ENCODE measurements at places on chromosomes 3 and 15.

GRCh38 chr3:31621314-31621713 is 88.6 kb downstream of the STT3B start:
- no peak for DNase-seq

DNA sequence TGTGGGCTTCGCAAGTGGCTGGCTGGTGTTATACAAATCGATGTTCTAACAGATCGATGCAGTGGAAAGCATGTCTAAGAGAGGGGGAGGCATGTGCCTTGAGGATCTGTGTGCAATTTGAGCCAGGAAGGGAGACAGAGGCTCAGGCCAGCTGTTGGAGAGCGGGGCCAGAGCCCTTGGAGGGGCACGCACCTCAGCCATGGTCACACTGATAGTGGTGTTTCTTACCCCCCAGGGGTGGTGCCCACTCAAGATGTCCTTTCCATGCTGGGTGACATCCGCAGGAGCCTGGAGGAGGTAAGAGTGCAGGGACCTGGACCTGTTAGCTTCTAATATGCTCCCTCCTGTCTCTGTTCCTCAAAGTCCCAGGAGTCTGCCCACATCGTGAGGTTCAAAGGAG is 3.8 kb upstream of the ABTB1 start:
- DNase-seq = no peak

DNA sequence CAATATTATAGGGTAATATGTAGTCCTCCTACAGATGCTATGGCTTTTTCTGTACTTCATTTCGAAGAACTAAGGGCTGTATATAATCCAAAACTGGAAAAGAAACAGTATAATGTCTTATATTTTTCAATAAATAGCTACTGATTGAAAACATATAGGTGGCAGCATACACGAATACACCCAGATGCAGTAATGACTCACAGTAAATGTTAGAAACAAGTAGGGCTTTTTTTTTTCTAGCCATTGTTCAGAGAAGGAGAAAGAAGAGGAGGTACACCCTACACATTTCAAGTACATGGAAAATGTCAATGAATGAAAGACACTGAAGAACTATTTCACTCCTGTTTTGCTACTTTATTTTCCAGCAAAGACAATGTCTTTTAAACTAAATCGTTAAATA is 9.4 kb downstream of the DAZL start:
- no peak for DNase-seq

DNA sequence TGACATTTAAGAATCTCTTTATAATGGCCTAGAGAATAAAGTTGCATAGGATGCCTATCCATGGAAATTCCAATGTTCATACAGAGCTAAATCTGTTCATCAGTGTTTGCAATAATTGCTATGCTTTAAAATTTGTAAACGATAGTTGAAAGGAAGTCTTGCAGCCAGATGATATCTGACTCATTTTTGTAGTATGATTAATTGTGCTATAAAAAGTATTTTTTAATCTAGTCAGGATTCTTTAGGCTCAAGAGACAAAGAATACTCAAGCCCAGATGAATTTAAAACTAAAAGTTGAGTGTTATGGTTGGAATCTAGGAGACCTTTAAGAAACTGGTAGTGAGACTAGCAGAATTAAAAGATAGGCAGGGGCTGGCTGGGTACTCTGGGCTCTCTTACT is 50.5 kb downstream of the SUCNR1 start:
- no peak for DNase-seq

DNA sequence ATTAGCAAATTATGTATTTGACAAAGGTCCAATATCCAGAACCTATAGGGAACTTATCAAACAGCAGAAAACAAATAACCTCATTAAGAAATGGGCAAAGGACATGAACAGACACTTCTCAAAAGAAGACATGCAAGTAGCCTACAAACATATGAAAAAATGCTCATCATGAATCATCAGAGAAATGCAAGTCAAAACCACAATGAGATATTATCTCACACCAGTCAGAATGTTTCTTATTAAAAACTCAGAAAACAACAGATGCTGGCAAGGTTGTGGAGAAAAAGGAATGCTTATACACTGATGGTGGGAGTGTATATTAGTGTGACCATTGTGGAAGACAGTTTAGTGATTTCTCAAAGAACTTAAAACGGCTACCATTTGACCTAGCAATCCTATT is 116.1 kb upstream of the CRBN start:
- no peak for DNase-seq

DNA sequence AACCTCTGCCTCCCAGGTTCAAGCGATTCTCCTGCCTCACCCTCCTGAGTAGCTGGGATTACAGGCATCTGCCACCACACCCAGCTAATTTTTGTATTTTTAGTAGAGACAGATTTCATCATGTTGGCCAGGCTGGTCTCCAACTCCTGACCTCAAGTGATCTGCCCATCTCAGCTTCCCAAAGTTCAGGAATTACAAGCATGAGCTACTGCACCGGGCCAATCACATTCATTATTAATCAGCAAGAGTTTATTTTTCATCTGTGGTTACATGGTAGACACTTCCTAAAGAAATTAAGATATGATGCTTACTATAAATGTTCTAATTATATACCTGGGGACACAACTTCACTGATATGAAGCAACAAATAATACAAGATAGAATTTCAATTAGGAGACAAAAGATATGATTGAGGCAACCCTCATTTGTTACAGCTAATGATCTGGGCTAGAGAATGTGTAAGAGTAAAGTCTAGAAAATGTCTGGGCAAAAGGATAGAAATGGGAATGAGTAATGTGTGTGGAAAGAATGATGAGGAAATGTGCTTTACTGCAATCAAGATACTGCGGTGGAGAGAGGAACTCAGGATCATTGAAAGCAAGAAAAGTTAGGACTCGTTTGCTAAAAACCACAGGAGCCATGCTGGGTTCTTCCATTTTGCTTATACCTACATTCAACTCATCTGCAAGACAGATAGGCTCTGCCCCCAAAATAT is 366.8 kb downstream of the ZIC1 start:
- no peak for DNase-seq

DNA sequence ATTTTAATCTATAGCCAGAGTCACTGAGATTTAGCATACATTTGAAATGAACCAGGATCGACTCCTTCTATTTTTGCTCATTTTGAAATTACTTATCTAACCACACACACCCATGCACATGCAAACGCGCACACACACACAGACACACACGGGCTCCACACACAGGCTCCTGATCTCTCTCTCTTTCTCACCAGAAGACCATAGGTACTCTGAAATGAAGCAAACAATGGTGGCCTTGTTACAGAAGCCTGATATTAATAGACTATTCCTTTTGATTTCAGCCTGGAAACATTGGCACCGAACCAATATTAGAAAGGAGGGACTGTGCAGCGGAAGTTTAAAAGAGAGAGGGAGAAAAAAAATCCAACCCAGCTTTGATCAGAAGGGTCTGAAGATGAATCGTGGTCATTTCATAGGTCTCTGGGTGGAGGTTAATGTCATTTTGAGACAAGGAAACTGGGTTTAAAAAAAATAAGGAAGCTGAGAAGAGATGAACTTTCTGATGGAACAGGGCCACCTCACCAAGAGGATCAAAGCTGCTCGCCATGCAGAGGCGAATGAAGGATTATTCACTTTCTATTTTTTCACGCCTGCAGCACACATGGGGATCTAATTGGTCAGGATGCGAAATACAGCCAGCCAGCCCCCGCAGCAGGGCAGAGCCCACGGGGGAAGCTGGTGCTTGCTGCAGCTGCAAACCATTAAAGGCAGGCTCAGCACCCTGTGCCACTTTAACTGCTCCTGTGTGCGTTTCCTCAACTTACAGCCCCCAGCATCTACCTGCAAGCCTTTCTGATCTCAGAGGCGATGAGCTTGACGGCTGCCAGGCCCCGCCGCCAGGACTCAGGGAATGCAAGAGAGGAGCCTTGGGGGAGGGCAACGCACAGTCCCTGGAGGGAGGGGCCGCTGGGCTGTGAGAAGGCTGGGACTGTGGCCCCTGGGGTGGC is 88.8 kb downstream of the HES1 start:
- no peak for DNase-seq

DNA sequence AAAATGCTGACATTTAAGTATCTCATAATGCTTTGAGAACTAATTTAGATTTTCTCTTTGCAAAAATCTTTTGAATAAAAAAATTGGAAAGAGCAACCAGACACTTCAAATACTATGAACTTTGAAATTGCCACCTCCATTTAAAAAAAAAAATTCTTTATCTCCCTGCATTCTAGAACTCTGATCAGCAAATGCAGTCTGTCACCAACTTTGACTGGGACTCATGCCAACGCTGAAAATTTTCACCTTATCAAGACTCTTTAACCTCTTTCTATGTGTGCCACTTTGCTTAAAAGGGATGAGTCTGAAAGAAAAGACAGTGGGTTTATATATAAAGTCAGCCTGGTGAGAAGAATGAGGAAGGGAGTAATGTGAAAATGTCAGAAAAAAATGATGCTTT is 191.2 kb upstream of the ARPP21 start:
- no peak for DNase-seq

- no peak for DNase-seq
Measured at GRCh38 chr3:147395899-147396711, 10.2 kb downstream of the ZIC4 start.

DNA sequence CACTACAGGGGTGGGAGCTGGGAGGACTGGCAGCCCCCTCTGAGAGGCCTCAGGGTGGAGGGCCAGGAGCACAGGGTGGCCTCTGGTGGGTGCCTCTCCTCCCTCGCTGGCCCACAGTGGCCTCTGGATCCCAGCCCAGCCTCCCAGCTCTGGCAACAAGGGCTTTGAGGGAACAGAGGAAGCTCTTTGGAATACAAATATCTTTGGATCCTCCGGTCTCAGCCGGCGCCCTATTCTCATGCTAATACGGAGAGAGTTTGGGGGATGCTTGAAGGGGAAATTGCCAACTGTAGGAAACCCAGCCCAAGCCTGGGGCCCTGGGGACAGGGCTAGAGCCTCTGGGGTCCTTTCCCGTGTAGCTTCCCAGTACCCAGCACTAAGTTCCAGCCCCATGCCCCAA is 33.4 kb upstream of the INSYN1 start:
- no peak for DNase-seq

DNA sequence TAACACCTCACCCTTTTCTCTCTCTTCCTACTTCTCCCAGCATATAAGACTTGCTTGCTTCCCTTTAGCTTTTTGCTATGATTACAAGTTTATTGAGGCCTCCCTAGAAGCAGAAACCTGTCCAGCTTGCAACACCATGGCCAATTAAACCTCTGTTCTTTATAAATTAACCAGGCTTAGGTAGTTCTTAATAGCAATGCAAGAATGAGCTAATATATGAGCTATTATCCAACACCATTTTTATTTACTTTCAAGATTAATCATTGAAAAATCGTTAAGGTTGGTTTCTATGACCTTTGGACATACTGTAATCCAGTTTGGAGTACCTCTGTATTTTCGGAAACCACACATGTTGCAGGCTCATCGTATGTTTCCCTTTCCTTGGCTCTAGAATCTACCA is 643.1 kb downstream of the ZPLD1 start:
- DNase-seq = no peak

DNA sequence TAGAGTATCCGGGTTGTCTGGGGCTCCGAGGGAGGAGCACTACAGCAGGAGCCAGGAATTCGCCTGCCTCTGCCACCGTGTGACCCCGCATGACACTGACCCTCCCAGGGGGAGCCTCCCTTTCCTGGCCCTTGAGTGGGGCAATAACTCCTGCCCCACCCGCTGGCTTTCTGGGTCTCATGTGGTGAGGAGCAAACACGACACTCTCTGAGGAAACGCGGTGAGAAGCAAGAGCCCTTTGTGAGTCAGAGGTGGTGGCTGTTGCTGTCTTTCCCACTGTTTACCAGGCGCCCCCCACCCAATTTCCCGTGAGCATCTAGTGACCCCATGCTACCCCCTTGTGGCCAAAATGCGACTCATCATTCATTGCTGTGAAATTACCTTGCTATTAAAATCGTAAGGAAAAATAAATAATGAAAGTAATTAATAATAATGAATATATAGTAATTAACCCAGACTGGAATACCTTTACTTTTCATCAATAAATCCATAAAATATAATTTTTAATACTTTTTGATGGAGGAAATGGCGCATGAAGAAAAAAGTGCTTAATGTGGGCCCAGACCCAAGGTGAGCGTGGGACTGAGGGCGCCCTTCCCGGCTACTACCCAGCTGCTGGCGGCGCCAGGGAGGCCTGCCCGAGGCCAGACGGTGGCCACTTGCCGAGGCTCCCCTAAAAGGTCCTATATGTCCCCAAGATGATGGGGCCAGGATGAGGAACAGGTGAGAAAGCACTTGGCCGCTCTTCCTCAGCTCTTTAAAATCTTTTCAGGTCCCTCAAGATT is 29.3 kb downstream of the CCNL1 start:
- DNase-seq = peak; percentile 41

DNA sequence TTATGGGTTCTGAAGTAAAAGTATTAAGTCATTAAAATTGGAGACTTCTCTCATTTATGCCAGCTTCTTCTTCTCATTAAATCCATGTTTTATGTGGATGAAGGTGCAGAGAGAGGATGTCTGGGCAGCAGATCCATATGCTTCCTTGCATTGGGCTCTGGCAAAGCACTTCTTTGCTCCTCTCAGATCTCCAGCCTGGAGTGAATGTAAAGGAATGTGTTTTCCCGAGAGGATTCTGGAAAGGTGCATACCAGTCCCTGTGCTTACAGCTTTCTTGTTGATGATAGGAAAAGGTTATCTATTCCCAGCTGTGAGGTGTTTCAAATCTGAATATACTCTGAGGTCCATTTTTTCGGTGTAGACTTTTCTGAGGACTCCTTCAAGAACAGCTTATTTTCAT is 79.9 kb upstream of the PEX5L start:
- DNase-seq = no peak

DNA sequence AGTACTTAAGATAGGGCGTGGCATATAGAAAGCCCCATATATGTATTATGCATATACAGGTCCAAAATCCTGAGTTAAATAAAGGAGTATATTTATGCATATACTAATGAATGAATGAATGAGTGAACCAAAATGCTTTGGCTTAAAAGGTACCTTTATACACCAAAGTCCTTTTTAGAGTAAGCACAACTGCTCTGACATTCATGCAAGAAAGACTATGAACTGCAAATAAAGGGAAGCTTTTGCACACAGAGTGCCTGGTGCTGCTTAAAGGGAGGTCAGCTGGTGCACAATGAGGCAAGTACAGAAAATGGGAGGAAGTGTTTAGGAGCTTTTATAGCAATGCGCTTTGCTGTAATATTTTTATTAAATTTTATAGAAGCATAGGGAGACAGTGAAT is 214.0 kb downstream of the KLF13 start:
- no peak for DNase-seq

- DNase-seq = peak; percentile 51
Measured at GRCh38 chr15:63892794-63893441, 59.2 kb upstream of the HERC1 start.

GRCh38 chr3:59438492-59438891 is 388.7 kb upstream of the CFAP20DC start:
- DNase-seq = no peak

DNA sequence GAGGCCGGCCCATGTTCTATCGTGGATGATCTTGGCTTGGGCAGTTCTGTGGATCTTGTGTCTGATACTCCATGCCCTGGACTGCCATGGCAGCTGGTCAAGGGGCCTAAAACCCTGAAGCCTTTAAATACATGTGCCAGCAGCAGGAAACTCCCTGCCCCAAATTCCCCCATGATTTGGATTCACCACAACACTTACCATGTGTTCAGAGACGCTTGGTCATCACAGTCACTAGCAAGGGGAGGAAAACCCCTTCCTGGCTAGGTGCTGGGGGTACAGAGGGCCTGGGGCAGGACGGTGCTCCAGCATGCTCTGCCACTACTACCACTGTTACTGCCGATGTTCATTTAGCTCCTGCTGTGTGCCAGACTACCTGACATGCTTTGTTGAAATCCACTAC is 94.4 kb downstream of the DNAJB8 start:
- DNase-seq = no peak

All from stimulated activated CD8-positive, alpha-beta memory T cell treated with anti-CD3 and anti-CD28 coated beads, Interleukin-4, amount 100 ng/mL, for 1 hour (primary cell).